ENCODE measurements at places on chromosomes 1 and 21. TPM values are rescaled to one million over a fixed set of nuclear protein-coding genes. Genes with fewer than 3 reads are reported as not detected.

ARTN gene
- total RNA-seq: 0.15 TPM

SPRR4 gene
- not detected for total RNA-seq

TFF1 gene
- total RNA-seq: not detected

SLC35F3 gene
- not detected for total RNA-seq

PRKCZ gene
- total RNA-seq: 0.76 TPM

APOBEC4 gene
- not detected for total RNA-seq

EPHA2 gene
- total RNA-seq: 90.3 TPM

RPTN gene
- not detected for total RNA-seq

SPRR2D gene
- total RNA-seq: not detected

CXADR gene
- total RNA-seq: 26.6 TPM

CGN gene
- 0.30 TPM for total RNA-seq

SPRR2F gene
- not detected for total RNA-seq

NCDN gene
- 9.9 TPM for total RNA-seq

S100A7 gene
- not detected for total RNA-seq

DDAH1 gene
- 34.1 TPM for total RNA-seq

DISP1 gene
- 0.97 TPM for total RNA-seq

AMPD1 gene
- not detected for total RNA-seq

SPATA21 gene
- not detected for total RNA-seq

BNIPL gene
- 0.32 TPM for total RNA-seq

ZBTB8B gene
- under 0.01 TPM for total RNA-seq

SYPL2 gene
- not detected for total RNA-seq

KCNN3 gene
- total RNA-seq: 0.65 TPM

LCE1B gene
- not detected for total RNA-seq

PDZK1IP1 gene
- not detected for total RNA-seq

OR14K1 gene
- not detected for total RNA-seq

NUDT17 gene
- 2.9 TPM for total RNA-seq

RSRP1 gene
- 84.5 TPM for total RNA-seq

LAD1 gene
- not detected for total RNA-seq

OR2L3 gene
- not detected for total RNA-seq
